Activated gamma-delta T cell treated with anti-CD3 and anti-CD28 coated beads, Interleukin-2, amount 50 U/mL, for 16 hours (primary cell): ENCODE measurements at places on chromosomes 5 and 9.

DNA sequence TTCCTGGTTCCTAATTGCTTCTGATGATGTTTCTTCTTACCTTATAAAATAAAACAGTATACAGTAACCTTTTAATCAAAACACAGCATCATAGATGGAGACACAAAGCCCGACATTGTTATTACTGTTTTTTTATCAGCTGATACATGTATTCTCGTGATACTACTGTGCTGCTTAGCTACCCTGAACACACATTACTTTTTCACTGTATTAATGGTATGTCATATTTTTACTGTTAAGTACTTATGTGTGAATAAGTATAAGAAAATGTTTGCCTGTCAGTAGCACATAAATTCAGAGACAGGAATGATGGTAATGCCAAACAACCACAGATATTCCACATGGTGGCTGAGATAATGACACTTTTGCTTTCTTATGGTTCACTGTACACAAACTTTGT lies 68.7 kb downstream of the RAB24 start:
- DNase-seq, result no peak

DNA sequence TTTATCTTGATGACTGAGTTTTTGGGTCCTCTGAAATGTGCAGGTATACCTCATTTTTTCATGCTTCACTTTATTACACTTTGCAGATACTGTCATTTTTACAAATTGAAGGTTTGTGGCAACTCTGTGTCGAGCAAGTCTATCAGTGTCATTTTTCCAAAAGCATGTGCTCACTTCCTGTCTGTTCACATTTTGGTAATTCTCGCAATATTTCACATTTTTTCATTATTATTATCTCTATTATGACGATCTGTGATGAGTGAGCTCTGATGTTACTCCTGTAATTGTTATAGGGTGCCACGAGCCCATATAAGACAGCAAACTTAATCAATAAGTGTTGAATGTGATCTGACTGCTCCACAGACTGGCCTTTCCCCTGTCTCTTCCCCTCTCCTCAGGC lies 73.4 kb upstream of the FBXW11 start:
- DNase-seq, result no peak

DNA sequence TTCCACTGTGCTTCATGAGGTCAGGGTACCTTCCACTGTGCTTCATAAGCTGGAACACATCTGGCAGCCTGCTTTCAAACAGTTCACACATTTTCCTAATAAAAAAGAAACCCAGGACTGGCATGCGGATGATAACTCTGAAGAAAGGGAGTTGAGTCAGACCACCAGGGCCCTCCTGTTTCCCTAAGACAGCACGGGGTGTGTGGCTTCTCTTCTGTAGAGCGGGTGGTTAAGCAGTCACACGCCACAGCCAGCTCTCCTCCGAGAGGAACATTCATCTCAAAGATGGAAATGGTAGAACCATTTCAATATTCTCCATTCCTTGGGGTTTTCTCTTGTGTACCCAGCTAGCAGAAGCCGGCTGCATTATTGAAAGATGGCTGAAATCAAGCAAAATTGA lies 128.1 kb upstream of the LMX1B start:
- DNase-seq, result no peak

DNA sequence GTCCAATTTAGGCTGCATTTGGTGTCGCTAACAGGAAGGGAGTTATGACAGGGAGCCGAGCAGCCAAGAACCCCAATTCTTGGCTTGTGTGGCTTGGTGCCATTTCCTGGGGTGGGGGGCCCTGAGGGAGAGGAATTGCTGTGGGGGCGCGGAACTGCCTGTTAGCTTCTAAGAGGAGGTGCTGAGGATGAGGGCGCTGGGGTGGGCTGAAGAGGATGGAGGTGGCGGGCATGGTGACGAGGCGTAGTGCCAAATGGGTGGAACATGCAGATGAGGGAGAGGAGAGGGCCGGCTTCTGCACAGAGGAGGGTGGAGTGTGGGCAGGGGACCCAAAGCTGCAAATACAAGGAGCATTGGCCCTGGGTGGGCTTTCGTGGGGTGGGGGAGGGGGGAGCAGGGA lies 27.9 kb downstream of the IER5L start:
- DNase-seq, result no peak

DNA sequence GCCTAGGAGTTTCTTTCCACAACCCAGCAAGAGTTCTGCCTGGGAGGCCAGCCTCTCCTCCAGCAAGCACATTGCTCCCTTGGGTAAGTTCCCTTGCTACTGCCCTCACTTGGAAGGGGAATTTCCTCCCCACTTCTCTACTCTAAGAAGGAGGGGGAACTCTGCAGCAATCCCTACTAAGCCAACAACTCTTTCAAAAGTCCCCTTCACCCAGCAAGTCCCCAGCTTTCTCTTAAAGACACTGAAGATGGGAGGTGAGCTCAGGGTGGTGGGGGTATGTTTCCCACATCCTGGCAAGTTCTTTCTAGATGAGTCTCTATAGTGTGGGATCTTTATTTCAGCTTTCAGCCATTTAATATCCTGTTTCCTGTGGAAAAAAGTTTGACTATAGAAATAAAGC lies 49.0 kb downstream of the PDE8B start:
- no peak for DNase-seq

DNA sequence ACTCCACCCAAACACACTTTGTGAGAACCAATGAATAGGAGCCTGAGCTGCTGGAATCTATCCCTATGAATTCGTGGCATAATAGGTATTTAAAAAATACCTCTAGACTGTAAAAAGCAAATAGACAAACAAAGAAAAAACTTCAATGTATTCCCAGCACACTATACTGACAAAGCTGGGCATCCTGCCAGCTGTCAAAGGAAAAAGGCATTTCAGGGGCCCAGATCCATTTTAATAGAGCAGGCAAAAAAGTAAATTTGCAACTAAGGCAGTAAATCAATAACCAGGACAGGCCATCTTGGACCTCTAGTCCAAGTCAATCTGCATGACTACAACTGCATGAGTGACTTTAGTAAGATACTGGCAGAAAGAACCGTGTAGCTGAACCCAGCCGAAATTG lies 25.6 kb upstream of the LARP1 start:
- DNase-seq, result no peak

- no peak for DNase-seq
Measured at GRCh38 chr5:17400724-17401469, 97.1 kb upstream of the TAF11L2 start.

GRCh38 chr5:126003309-126003708 lies 419.9 kb upstream of the GRAMD2B start:
- no peak for DNase-seq

GRCh38 chr9:7901621-7902020 lies 102.0 kb upstream of the DMAC1 start:
- DNase-seq, result no peak

GRCh38 chr5:106171708-106172107 lies 1499.0 kb downstream of the EFNA5 start:
- no peak for DNase-seq

- no peak for DNase-seq
Measured at GRCh38 chr9:77847626-77848025, 184.0 kb downstream of the GNAQ start.
